ENCODE measurements at places on chromosomes 2 and 18.

- no peak for DNase-seq
Observed at GRCh38 chr18:42028247-42028832, 73.3 kb downstream of the PIK3C3 start.

DNA sequence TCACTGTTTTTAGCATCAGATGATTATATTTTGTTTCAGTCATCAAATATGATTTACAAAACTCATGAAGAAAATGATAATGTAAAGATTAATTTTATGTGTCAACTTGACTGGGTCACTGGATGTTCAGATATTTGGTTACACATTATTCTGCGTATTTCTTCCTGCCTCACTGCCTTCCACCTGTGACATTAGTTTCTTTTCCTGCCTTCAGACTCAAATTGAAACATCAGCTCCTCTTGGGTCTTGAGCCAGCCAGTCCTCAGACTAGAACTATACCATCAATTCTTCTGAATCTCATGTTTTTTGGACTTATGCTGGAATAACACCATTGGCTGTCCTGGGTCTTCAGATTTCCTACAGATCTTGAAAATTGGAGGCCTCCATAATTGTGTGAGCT, 96.7 kb downstream of the ZNF385B start:
- DNase-seq, result no peak

DNA sequence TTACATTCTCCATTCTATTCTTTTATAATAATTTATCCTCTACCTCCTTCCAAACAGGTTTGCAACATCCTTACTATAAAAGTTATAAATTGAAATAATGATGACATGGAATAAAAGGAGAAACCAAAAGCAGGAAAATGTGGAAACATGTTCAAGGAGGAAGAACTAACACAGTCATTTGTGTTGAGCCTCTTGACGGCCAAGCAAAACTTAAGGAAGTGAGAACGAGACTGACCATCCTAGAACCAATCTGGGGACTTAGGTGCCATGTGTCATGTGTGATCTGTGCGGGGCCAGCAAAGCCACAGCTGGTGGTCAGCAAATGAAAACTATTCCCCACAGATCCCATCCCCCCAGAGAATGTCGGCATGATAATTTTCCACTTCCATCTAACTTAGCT, 25.6 kb upstream of the FAM124B start:
- no peak for DNase-seq

- DNase-seq, result no peak
Observed at GRCh38 chr2:209307161-209308001, 116.5 kb upstream of the MAP2 start.

GRCh38 chr2:35787302-35788031, 568.1 kb upstream of the CRIM1 start:
- DNase-seq, result no peak

DNA sequence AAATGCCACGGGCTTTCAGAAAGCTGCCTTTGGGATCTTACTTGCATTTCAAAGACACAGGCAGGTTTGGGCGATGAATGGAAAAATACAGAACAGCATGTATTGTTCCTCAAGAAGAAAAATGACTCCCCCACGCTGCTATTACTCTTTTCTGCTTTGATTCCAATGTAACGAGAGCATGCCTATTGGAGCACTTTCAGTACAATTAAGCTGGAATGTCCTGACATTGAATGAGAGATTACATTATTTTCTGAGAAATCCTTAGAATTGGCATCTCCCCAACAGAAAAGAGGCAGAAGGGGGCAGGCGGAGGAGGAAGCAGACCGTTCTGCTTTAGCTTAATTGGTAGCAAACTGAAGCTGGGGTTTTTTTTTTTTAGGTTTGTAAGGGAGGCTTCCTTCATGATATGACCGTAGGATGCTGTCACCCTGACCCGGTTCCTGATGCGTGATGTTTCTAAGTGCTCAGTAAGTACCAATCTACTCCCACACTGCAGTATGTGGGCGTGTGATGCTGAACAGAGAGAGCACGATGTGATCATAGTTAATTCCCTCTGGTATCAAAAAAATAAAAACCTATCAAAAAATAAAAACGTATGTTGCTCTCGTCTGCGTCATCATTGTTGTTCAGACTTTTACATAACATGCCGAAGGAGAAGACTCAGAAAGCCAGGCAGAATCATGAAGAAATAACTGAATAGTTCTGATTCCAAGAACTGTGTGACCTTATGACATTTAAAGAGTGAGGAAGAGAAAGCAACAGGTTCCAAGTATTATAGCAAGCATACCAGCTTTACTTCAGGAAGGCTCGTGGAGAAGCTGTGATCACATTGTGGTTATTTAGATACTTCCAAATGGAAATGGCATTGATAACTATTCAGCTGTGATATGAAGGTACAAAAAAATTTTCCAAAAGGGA, 40.5 kb downstream of the LONRF2 start:
- DNase-seq, result no peak

DNA sequence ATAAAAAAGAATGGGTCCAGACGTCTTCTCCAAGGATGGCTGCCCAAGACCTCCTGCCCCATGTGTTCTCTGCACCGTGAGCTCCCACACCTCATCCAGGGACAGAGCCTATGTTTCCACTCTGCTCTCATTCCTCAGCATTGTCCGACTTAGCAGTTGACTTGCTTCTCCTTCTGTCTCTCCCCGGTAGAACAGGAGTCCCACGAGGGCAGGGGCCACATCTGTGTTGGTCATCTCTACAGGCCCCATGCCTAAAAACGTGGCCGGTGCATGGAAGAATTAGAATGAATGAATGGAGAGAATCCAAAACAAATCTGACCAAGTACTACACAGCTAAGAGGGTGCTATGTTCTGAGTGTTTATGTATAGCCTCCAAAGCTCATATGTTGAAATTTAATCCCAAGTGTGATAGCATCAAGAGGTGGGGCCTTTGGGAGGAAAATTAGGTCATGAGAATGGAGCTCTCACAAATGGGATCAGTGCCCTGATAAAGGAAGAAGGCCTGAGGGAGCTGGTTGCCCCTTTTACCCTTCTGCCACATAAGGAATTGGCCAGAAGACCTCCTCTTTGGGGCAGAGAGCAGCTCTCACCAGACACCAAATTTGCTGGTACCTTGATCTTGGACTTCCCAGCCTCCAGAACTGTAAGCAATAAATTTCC, 55.9 kb downstream of the FAM178B start:
- DNase-seq, result no peak

- DNase-seq, result no peak
Observed at GRCh38 chr2:12177455-12178288, 431.2 kb downstream of the LPIN1 start.

- no peak for DNase-seq
Observed at GRCh38 chr18:60664736-60665135, 292.2 kb upstream of the MC4R start.

GRCh38 chr2:112519506-112519905, 22.8 kb upstream of the POLR1B start:
- DNase-seq, result no peak

DNA sequence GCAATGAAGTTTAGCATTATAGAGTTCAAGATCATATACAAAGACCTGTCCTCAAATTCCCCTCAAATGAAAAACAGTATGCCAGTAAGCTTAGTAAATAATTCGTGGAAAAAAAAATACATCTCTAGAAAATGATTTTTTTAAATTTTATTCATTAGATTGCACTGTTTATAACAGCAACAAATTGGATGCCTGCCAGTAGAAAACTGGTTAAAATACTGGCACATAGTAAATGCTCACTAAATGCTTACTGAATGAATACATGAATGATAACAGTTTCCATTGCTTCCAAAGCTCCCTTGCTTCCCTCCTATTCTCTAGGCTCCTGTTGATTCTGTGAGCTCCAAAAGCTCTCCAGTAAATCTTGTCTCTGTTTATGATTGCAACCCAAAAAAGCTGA, 25.5 kb upstream of the SEH1L start:
- no peak for DNase-seq

GRCh38 chr2:160465002-160465401, 28.6 kb downstream of the RBMS1 start:
- DNase-seq, result no peak

GRCh38 chr2:26478366-26478765, 442 bp upstream of the OTOF start:
- no peak for DNase-seq

DNA sequence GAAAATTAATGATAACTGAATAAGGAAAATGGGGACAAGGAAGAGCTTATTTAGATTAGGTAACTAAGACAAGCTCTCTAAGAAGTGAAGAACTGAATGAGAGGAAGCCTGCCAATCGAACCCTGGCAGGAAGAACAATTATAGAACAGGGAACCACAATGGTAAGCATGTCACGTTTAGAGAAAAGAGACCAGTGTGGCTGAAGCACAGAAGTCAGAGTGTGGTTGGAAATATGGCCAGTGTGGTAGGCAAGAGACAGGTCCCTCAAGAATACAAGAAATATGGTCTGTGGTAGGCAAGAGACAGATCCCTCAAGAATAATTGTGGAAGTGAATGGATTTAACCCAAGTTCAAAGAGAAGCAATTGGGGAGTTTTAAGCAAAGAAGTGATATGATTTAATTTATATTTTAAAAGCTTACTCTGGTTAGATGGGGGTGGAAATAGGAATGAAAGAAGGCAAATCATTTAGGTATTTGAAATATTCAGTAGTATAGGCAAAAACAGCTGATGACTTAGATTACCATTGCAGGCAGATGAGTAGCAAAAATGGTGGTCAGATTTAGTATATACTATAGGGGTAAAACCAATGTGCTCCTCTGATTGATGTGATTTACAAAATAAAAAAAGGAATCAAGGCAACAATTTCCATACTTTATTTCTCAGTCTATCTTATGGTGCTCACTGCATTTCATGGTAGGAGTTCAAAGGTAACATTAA, 38.8 kb upstream of the ERMN start:
- no peak for DNase-seq

GRCh38 chr2:233311241-233311926, 3.8 kb downstream of the SAG start:
- no peak for DNase-seq

DNA sequence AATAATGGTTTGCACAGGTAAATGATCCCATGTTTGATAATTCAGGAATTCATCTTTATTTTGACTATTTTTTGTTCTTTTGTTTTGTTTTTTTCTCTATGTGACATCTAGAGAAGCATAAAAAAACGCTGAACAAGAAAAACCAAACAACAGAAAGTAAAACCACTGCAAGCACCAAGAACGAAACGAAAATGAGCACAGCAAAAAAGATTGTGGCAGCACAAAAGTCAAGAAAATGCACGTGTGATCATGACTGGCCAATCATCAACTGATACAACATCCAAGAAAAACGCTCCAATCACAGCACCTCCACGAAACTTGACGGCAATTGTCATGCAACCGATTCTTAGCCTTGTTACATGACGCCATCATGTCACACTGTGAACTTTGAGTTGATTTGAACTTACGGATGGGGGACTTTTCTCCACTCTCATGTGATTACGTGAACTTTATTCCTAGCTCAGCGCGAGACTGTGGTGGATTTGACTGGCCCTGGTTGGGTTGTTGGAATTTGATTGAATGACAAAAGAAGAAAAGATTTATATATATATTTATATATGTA, 318.7 kb downstream of the CELF4 start:
- DNase-seq, result no peak

DNA sequence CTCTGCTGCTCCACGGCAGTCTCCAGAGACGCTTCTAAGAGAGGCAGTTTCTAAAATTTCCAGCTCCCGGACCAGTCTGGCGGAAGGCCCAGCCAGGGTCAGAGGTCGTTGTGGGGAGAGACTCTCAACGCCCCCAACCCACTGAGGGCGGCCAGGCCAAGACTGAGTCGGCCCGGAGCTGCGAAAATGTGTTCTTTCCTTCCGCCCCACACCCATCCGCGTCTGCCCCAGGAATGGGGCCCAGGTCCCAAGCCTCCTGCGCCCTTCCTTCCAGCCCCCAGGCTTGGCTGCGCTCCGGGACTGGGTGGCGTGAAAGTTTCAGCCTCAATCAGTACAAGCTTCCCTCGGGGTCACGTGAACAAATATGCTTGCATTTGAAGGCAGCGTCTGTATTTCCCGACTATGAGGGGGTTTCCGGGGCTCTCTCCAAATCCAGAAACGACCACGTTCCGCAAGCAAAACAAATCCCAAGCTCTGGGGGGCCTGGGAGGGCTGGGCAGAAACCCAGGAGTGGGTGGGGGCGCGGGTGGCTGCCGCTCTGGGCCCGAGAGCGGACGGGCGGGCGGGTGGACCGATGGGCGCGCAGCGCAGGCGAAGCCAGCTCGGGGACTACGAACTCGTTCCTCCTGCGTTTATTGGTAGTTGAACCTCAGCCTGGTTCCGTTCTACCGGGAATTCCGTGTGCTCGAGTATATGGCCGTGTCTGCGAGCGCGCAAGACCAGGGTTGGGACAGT, 3.3 kb downstream of the HOXD3 start:
- no peak for DNase-seq

DNA sequence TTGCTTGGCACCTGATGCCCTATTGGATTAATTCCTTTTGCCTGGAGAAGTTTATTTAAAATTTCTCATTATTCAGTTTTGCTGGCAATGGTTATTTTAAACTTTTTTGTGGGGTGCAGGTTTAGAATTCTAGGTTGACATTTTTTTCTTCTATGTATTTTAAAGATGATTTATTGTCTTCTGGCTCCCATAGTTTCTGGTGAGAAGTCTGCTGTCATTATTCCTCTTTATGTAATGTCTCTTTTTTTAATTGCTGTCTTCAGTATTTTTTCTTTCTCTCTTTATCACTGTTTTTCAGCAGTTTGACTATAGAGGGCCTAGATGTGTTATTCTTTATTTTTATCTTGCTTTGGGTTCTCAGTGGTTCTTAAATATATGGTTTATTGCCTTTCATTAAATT, 182.2 kb upstream of the STON1 start:
- no peak for DNase-seq

GRCh38 chr18:75422341-75422910, 5.1 kb downstream of the SMIM21 start:
- no peak for DNase-seq

DNA sequence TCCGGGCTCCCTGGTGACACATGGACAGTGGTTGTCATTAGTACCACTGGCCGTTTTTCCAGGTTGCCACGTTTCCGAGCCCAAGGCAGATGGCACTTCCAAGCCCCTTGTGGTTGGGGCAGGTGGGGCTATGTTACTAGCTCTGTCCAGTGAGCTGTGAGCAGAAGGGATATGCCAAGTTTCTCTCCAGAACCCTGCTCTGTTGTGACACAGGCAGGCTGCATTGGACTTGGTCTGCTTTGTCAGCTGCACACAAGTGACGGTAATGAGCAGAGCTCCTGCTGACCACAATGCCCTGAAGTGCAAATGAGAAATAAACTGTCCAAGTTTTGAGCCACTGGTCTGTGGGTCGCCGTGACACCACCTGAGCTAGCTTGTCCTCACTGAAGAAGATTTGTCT, 118.8 kb downstream of the GYPC start:
- DNase-seq, result no peak

DNA sequence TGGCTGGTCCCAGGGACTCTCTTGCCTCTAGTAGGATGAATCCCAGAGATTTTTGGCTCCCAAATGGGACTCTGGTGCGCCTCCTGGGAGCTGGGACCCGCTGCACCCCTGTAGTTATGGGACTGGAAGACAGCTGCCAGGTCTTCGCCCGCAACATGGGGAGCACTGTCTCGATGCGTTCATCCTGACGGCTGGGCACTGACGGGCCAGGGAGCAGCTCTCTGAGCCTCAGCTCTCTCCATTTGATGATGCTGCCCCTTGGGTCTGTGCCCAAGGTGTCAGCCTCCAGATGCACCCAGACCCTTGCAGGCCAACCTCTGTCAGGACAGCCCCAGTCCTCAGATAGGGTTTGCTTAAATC, 9.3 kb upstream of the ARMC9 start:
- DNase-seq, result no peak

GRCh38 chr18:39751161-39751560, 2185.6 kb upstream of the CELF4 start:
- DNase-seq, result no peak

Data from NCI-H1048 (cell line).